ENCODE measurements at places on chromosomes 3 and 15. TPM values are rescaled to one million over a fixed set of nuclear protein-coding genes. Genes with fewer than 3 reads are reported as not detected.

DNA sequence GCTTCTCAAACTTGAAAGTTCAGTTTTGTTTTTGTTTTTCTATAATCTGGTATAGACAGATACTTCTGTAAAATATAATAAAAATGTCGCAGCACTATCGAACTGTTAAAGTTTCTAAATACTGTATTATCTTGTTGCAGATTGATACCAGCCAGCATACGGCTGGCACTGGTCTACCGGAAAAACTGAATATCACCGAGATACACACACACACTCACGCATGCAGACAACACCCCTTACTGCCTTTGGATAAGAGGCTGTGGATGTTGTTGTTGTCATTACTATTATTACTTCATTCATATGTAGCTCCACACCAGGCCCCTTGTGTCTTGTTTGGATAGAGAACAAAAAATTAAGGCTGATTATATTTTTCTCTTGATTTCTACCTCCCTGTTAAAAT lies 32.4 kb downstream of the MAP6D1 start:
- H3K27ac ChIP-seq: no peak overlapping the region
- H3K4me1 ChIP-seq: peaks cover 10% of the 10 kb centered on the region
- H3K36me3 ChIP-seq: peaks cover 27% of the 10 kb centered on the region
- no peak overlapping the region for H3K4me3 ChIP-seq
- no peak for DNase-seq

Gene SERPINI2
- not detected for total RNA-seq

DNA sequence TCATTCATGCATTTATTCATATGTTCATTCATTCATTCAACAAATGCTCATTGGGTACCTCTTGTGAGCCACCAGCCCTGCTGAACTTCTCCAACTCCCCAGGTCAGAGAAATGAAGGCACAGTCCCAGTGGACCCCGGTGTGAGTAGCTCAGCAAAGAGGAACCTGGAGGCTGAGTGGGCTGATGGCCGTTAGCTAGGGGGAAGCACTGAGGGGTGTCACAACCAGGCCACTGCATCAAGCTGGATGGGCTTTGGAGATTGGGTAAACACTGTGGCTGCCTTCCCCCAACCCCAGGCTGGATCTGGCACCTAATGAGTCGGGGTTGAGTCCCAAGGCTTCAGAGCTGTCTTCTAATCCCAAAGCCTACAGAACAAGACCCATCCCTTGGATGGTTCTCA lies 12.1 kb upstream of the ALAS1 start:
- H3K4me3 ChIP-seq: no peak overlapping the region
- no peak for DNase-seq
- no peak overlapping the region for H3K27ac ChIP-seq
- H3K36me3 ChIP-seq: no peaks in the 10 kb centered on the region

Gene IQCB1
- total RNA-seq: 15.5 TPM

- H3K4me1 ChIP-seq: no peaks in the 10 kb centered on the region
- no peak for DNase-seq
- H3K4me3 ChIP-seq: no peak overlapping the region
- no peak overlapping the region for H3K27ac ChIP-seq
- H3K27me3 ChIP-seq: no peaks in the 10 kb centered on the region
- no peaks in the 10 kb centered on the region for H3K36me3 ChIP-seq
Measured at GRCh38 chr15:33946152-33946551, 22.1 kb upstream of the CHRM5 start.

GRCh38 chr3:16151109-16151508 lies 23.4 kb upstream of the GALNT15 start:
- H3K27me3 ChIP-seq: no peaks in the 10 kb centered on the region
- peaks cover 23% of the 10 kb centered on the region for H3K4me1 ChIP-seq
- no peaks in the 10 kb centered on the region for H3K36me3 ChIP-seq
- no peak overlapping the region for H3K4me3 ChIP-seq

Gene EHHADH
- total RNA-seq: 0.70 TPM

Gene NSMCE3
- total RNA-seq: 9.5 TPM

Gene CACNA2D3
- total RNA-seq: not detected

Gene ZNF660
- total RNA-seq: 5.3 TPM

DNA sequence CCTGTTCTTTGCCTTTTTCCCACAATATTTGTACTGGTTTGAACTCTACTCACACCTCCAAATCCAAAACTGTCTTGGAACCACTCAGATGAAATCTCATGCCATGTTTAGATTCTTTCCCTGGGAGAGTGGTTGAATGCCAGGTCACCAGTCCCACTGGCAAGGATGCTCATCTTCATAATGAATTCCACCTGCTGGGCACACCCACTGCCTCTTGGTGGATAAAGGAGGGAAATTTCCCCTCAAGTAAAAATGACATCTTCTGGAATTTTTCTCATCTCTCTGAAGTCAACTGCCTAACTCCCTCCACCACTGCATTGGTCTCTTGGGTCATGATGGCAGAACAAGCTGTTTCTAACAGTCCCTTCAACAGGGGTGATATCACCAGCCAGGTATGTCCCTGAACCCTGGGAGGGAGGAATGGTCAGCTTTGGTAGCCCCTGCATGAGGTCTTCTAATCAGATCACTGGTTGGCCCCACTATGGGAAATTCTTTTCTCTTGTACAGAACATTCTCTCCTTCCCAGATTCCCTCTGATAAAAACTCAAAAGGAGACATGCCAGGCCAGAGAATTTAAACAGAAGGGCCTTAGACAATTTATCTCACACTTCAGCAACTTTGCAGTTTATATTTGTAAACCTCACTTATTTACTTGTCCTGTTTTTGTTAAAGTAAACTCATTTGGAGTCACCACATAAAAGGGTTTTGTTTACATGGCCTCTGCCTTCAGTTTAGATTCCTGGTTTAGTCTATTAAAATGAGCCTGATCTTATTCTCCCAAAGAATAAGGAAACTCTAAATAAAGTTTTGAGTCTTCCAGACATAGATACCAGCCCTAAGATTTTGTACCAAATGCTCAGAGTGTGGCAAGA lies 143.4 kb downstream of the WNT5A start:
- H3K36me3 ChIP-seq: no peaks in the 10 kb centered on the region
- no peaks in the 10 kb centered on the region for H3K27me3 ChIP-seq
- no peak overlapping the region for H3K4me3 ChIP-seq
- H3K27ac ChIP-seq: peak overlapping the region; percentile 25

DNA sequence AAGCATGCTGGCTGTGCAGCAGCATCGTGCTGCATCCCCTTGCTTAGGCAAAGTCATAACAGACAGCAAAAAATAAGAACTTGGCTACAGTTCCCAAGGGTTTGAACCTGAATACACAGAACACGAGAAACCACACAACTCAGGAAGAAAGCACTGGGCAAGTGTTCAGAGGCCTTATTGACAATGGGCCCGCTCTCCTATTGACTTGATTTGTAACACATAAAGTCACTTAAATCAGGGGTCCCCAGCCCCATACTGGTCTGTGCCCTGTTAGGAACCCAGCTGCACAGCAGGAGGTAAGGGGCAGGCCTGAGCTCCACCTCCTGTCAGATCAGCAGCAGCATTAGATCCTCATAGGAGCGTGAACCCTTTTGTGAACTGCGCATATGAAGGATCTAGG lies 145.1 kb downstream of the LSAMP start:
- H3K27ac ChIP-seq: no peak overlapping the region
- peaks cover 10% of the 10 kb centered on the region for H3K4me1 ChIP-seq
- H3K36me3 ChIP-seq: no peaks in the 10 kb centered on the region
- no peaks in the 10 kb centered on the region for H3K27me3 ChIP-seq
- no peak for DNase-seq

GRCh38 chr15:99053380-99054024 lies 45.9 kb upstream of the PGPEP1L start:
- H3K36me3 ChIP-seq: no peaks in the 10 kb centered on the region
- peaks cover 6% of the 10 kb centered on the region for H3K4me1 ChIP-seq
- no peak overlapping the region for H3K4me3 ChIP-seq
- no peaks in the 10 kb centered on the region for H3K27me3 ChIP-seq
- no peak overlapping the region for H3K27ac ChIP-seq

Gene XCR1
- total RNA-seq: not detected

Gene GABRB3
- 8.2 TPM for total RNA-seq

Gene GXYLT2
- total RNA-seq: 140 TPM

DNA sequence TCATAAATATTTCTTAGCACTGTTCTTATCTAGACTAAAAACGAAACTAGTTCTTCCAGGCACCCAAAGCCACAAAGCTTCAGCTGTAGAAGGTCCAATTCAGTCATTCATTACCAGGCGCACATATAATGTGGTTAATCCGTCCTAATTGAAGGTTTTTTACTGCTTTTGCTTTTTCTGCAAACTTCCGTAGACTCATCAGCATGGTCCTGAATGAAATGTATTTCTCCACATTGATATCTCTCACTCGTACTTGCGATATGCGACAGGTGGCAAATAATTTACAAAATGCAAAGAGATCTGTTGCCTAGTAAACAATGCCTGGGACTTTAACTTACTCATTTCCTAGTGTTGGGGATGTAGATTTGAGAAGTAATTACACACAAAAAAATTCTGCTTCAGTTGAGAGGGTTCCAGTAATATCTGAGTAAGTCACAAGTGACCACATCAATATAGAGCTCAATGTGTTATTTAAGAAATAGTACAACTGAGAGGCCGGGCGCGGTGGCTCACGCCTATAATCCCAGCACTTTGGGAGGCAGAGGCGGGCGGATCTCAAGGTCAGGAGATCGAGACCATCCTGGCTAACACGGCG lies 75.0 kb upstream of the MBNL1 start:
- DNase-seq: no peak
- H3K4me1 ChIP-seq: peaks cover 14% of the 10 kb centered on the region
- H3K36me3 ChIP-seq: no peaks in the 10 kb centered on the region
- no peak overlapping the region for H3K4me3 ChIP-seq

DNA sequence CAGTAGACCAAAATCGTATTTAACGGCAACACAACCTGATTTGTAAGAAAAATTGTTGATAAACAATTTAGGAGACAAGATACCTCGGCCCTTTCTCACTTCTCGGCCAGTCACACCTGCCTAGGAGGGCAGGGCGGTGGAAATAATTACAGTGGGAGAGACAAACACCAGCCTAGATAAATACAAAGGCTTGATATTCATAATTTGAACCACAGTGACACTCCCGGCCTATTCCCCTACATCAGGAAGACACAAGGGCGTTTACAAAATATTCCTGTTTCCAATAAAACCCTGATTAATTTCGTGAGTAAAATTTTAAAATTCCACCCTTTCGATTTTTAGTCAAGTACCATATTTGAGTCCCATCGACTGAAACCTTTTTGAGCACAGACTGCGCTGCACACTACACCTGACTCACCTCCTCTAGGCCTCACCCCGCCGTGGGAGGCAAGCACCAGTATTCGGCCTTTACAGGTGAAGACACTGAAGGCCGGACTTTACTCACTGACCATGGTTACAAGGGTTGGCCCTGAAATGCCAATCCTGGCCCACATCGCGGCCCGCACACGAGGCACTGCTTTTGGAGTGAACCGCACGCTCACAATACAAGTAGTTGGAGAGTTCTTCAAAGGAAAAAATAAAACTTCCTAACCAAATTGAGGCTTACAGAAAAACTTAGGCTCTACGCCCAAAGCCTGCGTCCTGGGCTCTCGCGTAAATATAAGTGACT lies 794 bp downstream of the ARPP19 start:
- peaks cover 41% of the 10 kb centered on the region for H3K4me1 ChIP-seq
- H3K27me3 ChIP-seq: no peaks in the 10 kb centered on the region
- H3K36me3 ChIP-seq: peaks cover 2% of the 10 kb centered on the region
- H3K27ac ChIP-seq: peak overlapping the region; percentile 100

Gene DGKG
- 1.7 TPM for total RNA-seq

Gene IREB2
- 54.0 TPM for total RNA-seq

DNA sequence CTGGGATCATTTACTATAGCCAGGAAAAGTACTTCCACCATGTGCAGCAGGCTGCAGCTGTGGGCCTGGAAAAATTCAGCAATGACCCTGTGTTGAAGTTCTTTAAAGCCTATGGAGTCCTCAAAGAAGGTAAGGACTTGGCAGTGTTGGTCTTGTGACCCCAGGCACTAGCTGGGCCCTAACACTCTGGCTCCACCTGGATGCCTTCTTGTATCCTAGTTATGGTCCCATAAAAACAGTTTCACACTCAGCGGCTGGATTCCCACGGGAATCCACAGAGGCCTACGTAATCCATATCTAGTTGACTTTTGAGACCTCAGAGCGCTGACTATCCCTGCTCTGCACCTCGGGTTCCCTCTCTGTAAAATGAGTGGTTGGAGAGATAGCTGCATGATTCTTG lies 1.6 kb downstream of the TTC21A start:
- DNase-seq: no peak
- peaks cover 37% of the 10 kb centered on the region for H3K4me1 ChIP-seq
- H3K27ac ChIP-seq: no peak overlapping the region
- H3K4me3 ChIP-seq: no peak overlapping the region
- H3K27me3 ChIP-seq: no peaks in the 10 kb centered on the region

Gene LRRC2
- total RNA-seq: 2.2 TPM

GRCh38 chr3:178443634-178444033 lies 92.6 kb upstream of the KCNMB2 start:
- peaks cover 4% of the 10 kb centered on the region for H3K27me3 ChIP-seq
- H3K27ac ChIP-seq: no peak overlapping the region
- H3K36me3 ChIP-seq: peaks cover 2% of the 10 kb centered on the region
- no peak for DNase-seq
- peaks cover 5% of the 10 kb centered on the region for H3K4me1 ChIP-seq
- no peak overlapping the region for H3K4me3 ChIP-seq

Gene CCR4
- total RNA-seq: not detected

DNA sequence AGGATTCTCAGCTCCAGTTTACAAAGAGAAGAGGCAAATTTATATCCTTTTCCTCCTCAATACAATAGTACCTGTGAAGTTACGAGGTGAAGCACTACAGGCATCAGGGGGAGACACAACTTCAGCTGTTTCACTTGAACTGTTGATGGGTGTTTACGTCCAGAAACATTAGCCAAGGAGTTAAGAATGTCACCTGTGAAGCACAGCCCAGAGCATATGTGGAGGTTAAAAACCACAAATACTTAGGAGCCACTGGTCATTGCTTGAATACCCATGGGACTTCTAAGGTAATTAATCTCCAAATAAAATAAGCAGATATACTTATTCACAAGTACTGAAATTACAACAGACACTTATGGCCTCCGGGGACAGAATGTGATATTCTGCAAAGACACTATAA lies 246.5 kb downstream of the ULK4 start:
- peaks cover 15% of the 10 kb centered on the region for H3K4me1 ChIP-seq
- H3K27me3 ChIP-seq: no peaks in the 10 kb centered on the region
- no peak for DNase-seq
- no peak overlapping the region for H3K4me3 ChIP-seq

GRCh38 chr3:115685097-115685496 lies 61.8 kb downstream of the GAP43 start:
- no peak overlapping the region for H3K27ac ChIP-seq
- no peak for DNase-seq
- no peak overlapping the region for H3K4me3 ChIP-seq
- no peaks in the 10 kb centered on the region for H3K36me3 ChIP-seq
- no peaks in the 10 kb centered on the region for H3K27me3 ChIP-seq
- H3K4me1 ChIP-seq: peaks cover 10% of the 10 kb centered on the region

DNA sequence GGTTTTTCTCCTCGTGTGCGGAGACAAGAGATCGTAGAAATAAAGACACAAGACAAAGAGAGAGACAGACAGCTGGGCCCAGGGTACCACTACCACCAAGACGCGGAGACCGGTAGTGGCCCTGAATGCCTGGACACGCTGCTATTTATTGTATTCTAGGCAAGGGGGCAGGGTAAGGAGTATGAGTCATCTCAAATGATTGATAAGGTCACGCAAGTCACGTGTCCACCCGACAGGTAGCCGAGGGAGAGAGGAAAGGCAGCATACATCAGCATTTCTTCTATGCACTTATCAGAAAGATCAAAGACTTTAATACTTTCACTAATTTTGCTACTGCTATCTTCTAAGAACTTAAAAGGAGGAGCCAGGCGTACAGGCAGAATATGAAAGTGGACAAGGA lies 28.2 kb downstream of the MYL3 start:
- H3K36me3 ChIP-seq: peaks cover 12% of the 10 kb centered on the region
- no peaks in the 10 kb centered on the region for H3K4me1 ChIP-seq
- H3K4me3 ChIP-seq: no peak overlapping the region
- DNase-seq: no peak
